Hematopoietic multipotent progenitor cell treated with erythropoietin and hydrocortisone succinate and interleukin-3 and kit ligand, for 6 days (in vitro differentiated cells): ENCODE measurements at places on chromosomes 4 and X.

- no peak for DNase-seq
Observed at GRCh38 chr4:163540977-163541376, 46.5 kb downstream of the TMA16 start.

DNA sequence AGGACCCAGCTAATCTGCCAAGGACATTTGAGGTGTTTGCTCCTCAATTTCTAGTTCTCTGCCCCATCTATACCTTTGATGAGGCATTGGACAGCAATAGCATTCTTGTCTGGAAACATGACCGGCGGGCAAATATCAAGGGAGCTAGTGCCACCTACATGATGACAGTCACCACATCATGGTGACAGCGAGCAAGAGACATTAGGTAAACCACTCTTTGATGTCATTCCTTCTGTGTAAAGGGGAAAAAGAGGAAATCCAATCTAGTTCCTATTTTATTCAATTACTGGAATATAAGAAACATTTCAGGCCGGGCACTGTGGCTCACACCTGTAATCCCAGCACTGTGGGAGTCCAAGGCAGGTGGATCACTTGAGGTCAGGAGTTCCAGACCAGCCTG, 20.7 kb upstream of the IL13RA1 start:
- DNase-seq = no peak

DNA sequence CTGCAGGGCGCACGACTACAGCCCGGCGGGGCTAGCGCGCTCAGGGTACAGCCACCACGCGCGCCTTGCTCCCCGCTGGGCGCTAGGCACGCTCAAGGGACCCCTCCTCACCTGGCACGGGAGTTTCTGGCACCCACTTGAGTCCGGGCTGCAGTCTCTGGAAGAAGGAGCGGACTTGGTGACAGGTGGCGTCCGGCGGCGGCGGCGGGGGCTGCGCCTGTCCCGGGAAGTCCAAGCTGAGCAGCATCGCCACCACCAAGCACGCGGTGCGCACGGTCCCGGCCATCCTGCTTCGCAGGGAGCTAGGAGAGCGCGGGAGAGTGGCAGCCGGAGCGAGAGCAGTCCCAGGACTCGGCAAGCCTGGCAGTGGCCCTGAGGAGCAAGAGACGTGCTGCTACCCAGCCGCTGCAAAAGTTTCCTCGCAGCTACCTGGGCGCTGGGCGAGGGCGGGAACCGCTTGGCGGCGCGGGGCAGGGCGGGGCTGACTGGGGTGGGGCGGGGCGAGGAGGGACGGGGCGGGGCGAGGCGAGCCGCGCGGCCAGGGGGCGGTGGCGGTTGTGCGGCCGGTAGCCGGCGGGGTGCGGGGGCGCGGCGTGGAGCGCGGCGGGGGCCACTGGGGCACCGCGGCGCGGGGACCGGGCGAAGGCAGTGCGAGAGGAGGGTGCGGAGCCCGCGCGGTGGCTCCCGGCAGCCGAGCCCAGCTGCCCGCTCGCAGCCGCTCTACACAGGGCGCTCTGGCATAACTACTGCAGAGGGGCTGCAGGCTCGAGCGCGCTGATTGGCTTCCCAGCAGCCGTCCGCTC, at the start of gene GPC3:
GPC3 (minus strand) TSS at position 431 of the 803 bp plus-strand sequence.
- peak; percentile 24 for DNase-seq

DNA sequence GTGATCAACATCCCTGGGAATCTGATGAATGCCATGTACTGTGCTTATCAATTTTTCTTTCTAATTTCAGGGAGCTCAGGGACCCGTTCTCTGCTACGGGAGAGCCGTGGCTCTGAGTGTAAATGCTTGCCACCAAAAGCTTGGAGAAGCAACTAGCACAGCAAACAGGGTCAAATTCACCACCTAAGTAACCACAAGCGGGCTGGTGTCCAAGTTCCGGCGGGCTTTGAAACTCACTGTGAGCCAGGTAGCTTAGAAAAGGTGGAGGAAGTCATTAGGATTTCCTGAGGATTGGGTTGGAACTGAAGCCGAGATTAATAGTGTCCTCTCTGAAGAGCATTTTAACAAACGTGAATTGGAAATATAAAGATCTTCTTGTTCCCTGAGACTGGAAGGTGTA, 87.2 kb downstream of the CLDN34 start:
- no peak for DNase-seq

- no peak for DNase-seq
Observed at GRCh38 chrX:7372825-7373525, 225.0 kb upstream of the PUDP start.

DNA sequence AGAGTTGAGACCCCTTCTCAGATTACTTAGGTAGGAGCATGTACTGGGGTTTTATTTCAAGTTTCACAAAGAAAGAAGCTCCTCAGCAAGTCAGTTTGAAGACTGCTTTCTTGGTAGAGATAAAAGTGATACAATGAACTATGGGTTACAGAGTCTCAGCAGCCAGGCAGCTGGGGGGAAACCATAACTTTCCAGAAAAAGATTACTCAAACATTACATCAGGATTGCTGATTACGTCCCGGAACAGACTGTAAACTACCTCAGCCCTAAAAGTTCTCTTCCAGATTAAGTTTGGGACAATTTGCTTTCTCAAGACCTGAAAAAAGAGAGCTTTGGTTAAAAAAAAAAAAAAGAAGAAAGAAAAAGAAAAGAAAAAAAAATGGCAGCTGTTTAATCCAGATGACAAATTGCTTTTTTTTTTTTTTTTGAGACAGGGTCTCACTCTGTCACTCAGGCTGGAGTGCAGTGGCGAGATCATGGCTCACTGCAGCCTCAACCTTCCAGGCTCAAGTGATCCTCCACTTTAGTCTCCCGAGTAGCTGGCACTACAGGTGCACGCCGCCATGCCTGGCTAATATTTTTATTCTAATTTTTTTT, 16.6 kb downstream of the SAT1 start:
- DNase-seq = no peak

DNA sequence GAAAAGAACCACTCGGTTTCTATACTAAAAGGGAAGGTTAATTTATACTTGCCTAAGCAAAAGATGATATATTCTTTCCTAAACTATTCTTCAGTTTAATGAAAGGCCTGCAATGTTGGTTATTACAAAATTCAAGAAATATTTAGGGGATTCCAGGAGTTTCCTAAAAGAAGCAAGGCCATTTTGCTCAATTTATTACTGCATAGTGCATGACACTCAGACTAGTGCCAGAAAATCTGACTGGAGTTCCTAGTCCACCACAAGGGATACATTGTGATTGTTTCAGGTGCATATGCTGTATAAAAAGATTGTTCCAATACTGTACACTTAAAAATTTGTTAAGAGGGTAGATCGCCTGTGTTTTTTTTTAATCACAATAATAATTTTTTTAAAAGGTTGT, 78.7 kb downstream of the CAPN6 start:
- no peak for DNase-seq

GRCh38 chrX:101040197-101040596, 11.7 kb downstream of the TRMT2B start:
- no peak for DNase-seq

- peak; percentile 59 for DNase-seq
Observed at GRCh38 chr4:55554453-55555030, 7.8 kb upstream of the CLOCK start.

DNA sequence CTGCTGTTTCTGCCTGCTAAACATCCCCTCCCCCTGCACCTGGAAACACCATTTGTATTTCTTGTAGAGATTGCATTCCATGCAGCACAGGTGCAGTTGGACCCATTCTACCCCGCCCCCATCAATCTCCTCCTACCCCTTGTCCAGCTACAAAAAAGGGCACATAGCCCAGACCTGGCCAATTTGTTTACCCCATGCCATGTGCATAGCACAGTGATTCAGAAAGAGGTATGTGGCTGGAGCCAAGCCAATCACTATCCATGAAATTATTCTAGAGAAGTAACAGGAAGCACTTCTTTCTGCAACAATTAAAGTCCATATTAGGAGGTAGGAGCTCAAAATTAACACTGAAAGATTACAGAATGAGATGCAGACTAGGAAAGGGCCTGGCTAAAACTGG, 20.2 kb upstream of the TMEM184C start:
- no peak for DNase-seq

- DNase-seq = peak; percentile 82
Observed at GRCh38 chr4:77433418-77433733, 172.2 kb upstream of the CXCL13 start.

- DNase-seq = peak; percentile 90
Observed at GRCh38 chr4:53929955-53930798, 134.2 kb downstream of the CHIC2 start.

DNA sequence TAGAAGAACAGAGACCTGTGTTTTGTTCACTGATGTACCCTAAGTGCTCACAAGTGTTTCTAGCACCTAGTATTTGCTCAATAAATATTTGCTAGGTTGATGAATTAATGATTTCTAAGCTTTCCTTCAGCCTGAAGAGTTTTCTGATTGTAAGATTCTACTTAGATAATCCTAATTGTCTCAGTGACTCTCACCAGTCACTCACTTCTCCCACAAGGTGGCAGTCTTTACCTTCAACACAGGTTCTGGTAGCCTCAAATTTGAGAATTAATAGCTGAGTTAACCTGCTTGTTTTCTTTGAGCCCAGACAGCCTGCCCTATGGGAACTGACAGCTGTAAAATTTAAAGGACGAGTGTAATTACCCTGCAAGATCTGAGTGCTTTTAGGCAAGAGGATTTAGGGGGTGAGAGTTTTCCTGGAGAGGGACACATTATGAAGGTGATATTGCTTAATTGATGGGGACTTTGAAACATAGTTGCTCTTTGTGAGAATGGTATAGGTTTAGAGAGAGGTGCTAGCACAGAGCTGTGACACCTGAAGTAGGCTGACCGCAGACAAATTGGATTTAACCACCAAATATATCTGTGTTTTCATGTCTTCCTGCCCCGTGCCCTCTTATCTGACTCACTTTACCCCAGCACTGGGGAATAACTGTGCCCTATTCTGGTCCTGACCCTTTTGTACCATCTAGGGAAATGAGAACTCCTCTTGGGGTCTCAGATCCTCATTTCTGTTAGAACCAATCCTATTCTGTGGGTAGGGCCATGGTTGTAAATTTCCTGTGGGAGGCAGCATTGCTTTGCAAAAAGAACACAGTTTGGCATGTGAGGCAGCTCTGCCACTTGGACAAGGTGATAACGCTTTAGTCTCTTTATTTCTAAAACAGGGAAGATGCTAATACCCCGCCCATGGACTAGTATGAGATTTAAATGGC, 27.7 kb downstream of the CD38 start:
- DNase-seq = peak; percentile 90

DNA sequence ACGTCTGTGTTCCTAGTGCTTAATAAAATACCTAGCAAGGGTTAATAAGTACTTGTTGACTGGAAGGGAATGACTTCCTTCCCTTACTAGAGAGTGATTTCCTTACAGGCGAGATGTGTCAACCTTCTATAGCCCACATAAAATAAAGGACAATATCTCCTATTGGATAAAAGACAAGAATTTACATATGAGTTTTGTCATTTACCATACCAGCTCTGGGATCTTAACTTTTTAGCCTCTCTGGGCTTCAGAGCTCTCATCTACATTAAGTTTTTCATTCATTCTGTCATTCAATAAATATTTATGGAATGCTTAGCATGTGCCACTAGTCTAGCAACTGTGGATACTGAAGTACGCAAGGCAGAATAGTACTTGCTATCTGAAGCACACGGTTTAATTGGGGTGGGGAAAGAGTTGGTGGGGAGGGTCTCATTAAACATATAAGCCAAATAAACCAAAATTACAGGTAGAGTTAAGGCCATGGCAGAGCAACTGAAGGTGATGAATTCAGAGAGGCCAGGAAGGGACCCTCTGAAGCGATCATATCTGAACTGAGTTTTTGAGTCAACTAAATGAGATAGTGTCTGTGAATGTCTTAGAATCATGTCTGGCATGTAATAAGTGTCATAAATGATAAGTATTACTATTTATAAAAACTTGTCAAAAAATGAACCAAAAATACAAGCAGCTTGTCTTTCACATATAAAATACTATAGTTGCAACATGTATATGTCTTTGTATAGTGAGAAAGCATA, 91.6 kb upstream of the BMP2K start:
- no peak for DNase-seq

- DNase-seq = no peak
Observed at GRCh38 chr4:142407596-142407995, 438.5 kb downstream of the INPP4B start.

DNA sequence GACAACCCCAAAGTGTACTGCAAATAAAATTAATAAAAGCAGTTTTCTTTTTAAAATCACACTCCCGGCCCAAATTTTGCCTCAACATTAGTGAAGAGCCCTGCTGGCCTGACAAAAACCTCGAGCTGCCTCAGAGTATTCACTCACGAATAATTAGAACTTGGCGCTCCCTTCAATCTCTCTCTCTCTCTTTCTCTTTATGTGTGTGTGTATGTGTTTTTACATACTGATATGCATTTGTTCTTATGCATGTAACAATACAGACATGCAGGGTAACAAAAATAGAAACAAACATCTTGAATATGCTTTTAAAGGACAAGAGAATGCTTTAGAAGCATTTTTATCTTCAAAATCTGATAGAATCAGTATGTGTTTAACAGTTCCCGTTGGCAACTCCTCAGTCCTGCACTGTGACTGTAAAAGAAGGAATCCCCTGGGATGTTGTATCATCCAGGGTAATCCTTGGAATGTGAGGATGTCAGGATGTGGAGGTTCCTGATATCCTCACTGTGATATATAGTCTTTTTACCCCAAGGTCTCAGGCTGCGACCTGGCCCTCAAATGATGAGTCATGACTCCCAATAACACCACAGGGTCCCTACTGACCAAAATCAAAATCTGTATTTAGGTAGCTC, 53.0 kb downstream of the PTCHD1 start:
- DNase-seq = no peak

- no peak for DNase-seq
Observed at GRCh38 chr4:8132947-8133705, 25.5 kb downstream of the ABLIM2 start.

DNA sequence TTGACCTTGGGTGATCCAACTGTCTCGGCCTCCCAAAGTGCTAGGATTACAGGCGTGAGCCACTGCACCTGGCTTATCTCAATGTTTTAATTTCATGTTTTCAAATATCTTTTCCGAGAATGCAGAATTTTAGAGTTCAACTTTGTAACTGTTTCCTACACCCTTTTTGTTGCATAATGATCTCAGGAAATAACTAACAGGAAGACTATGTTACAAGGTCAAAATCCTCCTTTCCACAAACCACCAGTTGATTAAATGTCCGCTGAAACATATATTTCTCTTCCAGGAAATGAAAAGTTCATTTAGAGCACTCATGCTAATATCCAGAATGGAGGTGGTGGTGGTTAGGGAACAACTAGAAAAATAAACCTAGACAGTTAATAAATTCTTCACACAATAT, 377.8 kb downstream of the PPP4R3C start:
- DNase-seq = no peak

- DNase-seq = peak; percentile 13
Observed at GRCh38 chrX:151722241-151722846, 6.5 kb downstream of the FATE1 start.

- no peak for DNase-seq
Observed at GRCh38 chr4:185716577-185717376, 95.2 kb downstream of the SORBS2 start.
